DMS79 (cell line): ENCODE measurements at places on chromosomes 12 and 14.

DNA sequence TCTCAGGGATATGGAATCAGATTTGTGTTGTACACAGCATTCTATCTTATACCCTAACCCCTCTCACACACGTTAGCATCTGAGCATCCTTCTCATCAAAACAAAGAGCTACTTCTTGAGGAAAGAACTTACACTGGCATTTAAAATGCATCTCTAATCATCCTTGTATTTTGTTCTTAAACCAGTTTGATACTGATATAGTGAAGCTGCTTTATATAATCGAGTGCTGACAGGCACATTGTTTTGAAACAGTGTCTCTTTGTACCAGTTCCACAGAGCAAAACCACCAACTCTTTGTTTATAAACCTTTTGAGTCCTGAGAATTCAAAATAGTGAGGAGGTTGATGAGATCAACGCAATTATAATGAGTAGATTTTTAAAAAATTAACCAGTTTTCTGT lies 8.8 kb downstream of the GPR33 start:
- no peak for DNase-seq

DNA sequence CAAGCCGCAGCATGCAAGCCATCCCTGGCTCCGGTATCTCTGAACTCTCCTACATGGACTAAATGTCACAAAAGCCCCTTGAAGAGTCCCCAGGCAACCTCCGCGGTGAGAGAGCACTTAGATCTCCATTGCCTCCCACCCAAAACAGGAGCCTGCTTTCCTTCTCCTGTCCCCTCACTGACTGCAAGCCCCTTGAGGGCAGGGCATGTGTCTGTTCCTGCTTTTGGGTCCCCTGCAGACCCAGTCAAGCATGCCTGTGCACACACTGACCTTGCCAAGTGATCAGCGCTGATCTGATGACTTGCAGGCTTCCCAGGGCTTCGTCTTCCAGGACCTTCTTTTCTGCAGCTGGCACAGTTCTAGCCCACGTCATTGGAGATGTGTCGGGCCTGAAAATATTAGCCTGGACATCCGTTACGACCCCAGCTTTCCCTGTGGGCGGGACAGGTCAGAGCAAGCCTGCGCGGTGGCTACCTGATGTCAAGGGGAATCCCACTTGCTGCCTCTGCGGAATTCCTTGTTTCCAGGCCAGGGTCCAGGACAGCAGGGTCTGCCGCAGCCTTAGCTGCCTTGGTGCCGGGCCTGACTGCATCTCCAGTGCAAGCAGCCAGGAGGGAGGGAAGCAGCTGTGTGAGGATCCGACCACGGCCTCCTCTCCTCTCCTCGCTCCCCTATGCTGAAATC lies 92.5 kb downstream of the FBXL14 start:
- no peak for DNase-seq

GRCh38 chr12:21801522-21802288 lies 27.2 kb upstream of the KCNJ8 start:
- DNase-seq = no peak

- DNase-seq = no peak
These were observed 18.1 kb upstream of the SMCO2 start for GRCh38 chr12:27428466-27428865.

GRCh38 chr12:122081697-122082221 lies 3.2 kb downstream of the MLXIP start:
- DNase-seq = peak; percentile 57

DNA sequence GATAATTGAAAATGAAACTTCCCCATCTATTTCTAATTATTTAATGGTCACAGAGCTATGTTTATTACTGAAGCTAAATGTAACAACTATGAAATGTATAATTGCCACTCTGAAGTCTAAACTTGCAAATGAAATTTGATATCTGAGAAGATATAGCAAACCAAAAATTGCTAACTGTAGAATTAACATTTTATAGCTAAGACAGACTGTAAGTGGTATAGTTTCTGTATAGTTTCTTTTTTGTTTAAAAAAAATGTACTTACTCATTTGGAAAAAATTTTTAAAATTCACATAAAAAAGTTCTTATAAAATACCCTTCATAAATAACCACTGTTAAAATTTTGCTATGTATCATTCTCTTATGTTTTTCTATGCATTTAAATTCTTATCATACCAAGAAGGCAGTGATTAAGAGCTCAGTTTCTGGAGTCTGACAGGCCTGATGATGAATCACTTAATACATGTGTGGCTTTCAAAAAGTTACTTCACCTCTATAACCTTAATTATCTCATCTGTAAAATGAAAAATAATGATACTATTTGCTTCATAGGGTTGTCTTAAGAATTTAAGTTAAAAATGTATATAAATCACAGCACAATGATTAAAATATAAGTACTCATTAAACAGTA lies 214.7 kb upstream of the GARIN2 start:
- DNase-seq = no peak

- DNase-seq = no peak
These were observed 18.7 kb downstream of the GRIN2B start for GRCh38 chr12:13962699-13963098.

DNA sequence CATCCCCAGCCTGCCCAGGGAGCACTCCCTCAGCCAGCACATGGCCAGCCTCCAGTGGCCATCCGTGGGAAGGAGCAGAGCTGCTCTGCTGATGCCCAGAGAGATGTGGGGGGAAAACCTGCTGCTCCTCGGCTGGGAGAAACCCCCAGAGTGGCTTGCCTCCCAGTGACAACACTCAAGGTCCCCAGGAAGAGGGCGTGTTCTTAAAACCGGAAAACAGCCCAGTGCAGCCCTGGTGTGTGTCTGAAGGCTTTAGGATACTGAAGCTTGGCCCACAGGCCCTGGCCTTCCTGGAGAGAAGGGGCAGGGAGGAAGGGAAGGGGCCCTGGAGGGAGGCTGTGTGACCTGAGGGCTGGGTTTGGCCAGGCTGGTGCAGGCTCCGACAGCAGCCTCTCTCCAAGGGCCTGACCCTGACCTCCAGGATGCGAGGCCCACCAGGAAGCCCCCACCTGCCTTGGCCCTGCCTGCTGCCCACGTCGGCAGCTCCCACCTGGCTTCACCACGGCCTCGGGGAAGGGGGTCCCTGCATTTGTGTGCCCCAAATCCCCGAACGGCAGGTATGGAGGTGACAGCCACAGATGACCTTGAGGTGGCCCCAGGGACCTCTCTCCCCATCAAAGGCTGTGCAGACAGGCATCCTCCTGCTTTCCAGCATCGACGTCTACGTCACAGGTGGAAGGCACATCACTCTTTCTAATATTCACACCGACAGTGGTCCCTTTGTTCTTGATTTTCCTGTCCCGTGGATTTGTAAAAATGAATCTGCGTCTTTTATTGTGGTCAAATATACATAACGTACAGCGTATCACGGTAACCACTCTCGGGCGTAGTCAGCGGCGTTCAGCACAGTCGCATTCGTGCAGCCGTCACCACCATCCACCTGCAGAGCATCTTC lies 190.0 kb upstream of the C14orf180 start:
- no peak for DNase-seq

DNA sequence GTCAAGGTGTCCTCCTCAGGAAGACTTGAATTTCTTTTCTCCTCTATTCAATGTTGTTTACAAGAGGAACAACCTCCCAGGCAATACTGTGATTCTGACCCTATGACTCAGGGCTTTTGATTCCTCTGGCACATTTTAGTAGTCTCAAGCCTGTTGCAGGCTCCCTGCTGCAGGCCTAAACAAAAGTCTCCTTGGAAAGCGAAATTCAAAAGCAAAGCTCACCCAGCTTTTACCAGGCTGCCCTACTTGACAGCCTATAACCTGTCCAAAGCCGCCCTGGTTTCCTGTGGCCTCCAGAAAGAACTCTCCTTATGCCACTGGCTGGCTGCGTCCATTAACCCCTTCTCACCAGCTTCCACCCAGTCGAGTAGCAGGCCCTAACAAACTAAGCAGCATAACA lies 11.6 kb downstream of the FGD6 start:
- DNase-seq = no peak

GRCh38 chr12:75120311-75120711 lies 89.3 kb downstream of the KCNC2 start:
- no peak for DNase-seq

GRCh38 chr12:65934480-65935115 lies 110.3 kb downstream of the HMGA2 start:
- DNase-seq = no peak

DNA sequence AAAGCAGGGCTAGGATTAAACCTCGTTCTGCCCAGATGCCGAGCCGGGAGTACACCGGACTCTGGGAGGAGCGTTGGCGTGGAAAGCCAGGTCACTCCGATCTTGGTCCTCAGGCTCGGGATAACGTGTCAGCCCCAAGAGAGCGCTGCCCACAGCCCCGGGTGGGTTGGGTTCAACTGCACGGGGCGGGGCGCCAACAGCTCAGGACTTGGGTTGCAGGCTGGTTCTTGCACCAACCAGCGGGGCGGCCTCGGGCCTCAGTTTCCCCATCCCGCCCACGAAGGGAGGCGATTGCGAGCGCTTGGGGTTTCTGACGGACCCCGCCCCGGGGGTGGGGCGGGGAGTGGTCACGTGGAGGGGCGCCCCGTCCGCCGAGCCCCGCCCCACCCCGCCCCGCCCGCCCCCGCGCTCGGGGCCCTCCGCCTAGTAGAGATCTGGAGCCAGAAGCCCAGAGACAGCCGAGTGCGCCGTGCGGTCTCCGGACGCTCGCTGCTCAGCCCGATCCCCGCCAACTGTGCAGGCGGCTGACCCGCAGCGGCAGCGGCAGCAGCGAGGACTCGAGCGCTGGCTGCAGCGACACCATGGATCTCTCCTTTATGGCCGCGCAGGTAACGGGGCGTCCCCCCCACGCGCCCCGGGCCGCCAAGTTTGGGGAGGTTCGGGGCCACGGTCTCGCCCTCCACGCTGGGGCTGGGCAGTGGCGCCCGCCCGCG lies at the start of gene C14orf132:
Gene C14orf132, plus strand, starts transcription at position 443 of the 713 bp plus-strand sequence. Its CDS starts 139 bp downstream, at position 582.
- DNase-seq = peak; percentile 50

- no peak for DNase-seq
These were observed 306.1 kb upstream of the RGS6 start for GRCh38 chr14:71625891-71626701.

- no peak for DNase-seq
These were observed 18.8 kb downstream of the SLC24A4 start for GRCh38 chr14:92341791-92342190.

GRCh38 chr12:127143020-127143419 lies 1124.0 kb upstream of the TMEM132C start:
- no peak for DNase-seq

- no peak for DNase-seq
These were observed 52.5 kb upstream of the DDX11 start for GRCh38 chr12:31021181-31021580.

GRCh38 chr12:82673698-82674097 lies 13.0 kb upstream of the TMTC2 start:
- DNase-seq = no peak

GRCh38 chr14:67446371-67447032 lies 34.5 kb upstream of the PLEK2 start:
- DNase-seq = peak; percentile 64

- DNase-seq = no peak
These were observed 164.0 kb downstream of the ALG10B start for GRCh38 chr12:38480594-38480993.

DNA sequence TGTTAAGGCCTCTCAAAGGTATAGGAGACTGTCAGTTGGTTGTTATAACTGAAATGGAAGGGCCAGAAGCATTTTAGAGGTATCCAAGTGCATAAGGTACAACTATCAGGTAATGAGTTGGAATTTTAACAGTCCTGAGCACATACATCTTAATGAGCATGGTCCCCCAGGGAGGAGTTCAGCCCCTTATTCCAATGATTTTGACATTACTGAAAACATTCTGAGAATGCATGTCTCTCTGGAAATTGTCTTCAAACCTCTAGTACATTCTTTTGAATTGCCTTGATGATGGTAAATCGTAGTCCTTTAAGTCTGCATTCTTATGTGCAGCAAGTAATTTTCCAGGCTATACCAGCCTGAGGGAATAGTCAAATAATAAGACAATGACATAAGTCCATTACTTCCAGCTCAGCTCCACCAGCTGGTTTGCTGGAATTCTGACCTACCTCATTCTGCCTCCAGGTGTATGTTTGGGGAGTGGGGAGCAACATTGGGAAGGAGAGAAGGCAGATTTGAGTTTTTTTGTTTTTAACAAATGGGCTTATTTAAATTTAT lies 239.2 kb downstream of the MSRB3 start:
- DNase-seq = no peak

GRCh38 chr12:79121486-79121885 lies 256.9 kb downstream of the SYT1 start:
- no peak for DNase-seq

GRCh38 chr12:115771065-115771464 lies 506.4 kb downstream of the MED13L start:
- peak; percentile 24 for DNase-seq

- DNase-seq = no peak
These were observed 151.3 kb upstream of the PRKD1 start for GRCh38 chr14:30078811-30079402.

GRCh38 chr12:107478881-107479280 lies 206.7 kb upstream of the PWP1 start:
- DNase-seq = no peak

- no peak for DNase-seq
These were observed 15.4 kb upstream of the AP4S1 start for GRCh38 chr14:31009836-31010574.

- no peak for DNase-seq
These were observed 25.7 kb upstream of the COCH start for GRCh38 chr14:30848449-30849240.
